Colonic mucosa (tissue), 4 donors: ENCODE measurements at places on chromosomes 2 and 18. TPM values are rescaled to one million over a fixed set of nuclear protein-coding genes. Genes with fewer than 3 reads are reported as not detected.

The MAP3K2 gene
- total RNA-seq, result 53.8 TPM

- H3K4me3 ChIP-seq, result no peak overlapping the region
- no peaks in the 10 kb centered on the region for H3K36me3 ChIP-seq
- no peak overlapping the region for H3K27ac ChIP-seq
- no peaks in the 10 kb centered on the region for H3K4me1 ChIP-seq
These were observed 23.3 kb downstream of the LRRC30 start for GRCh38 chr18:7254163-7254562.

The ADNP2 gene
- 18.1 TPM for total RNA-seq

The EN1 gene
- total RNA-seq, result not detected

DNA sequence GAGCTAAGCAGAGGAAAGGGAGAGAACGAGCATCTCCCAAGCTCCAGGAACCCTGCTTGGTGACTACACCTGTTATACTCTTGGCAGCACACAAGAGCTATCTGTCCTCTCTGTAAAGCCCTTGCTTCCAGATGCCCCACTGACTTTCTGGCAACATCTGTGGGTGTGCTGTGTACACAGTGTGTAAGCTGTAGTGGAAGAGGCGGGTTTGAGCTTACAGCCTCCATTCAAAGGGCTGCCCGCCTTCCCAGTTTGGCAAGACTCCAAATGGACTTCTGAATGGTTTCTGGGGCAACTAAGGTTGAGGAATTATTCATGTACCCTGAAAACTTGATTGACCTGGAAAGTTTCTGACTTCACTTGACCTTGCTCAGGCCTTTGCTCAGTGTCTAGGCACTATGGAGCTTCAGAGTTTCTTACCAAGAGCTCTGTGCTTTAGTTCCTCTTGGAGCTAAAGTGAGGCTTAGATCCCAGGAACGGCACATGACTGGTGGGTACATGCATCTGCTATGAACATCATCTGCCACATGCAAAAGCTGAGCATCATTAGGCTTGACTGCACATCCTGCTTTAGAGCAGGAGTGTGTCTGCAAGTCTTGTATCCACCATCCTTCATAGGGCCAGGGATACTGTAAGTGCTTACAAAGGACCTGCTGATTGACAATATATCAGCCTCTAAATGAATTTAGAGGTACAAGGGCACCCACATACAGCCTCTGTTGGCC, 290.9 kb upstream of the SIX2 start:
- H3K27me3 ChIP-seq, result no peaks in the 10 kb centered on the region
- no peaks in the 10 kb centered on the region for H3K36me3 ChIP-seq
- no peaks in the 10 kb centered on the region for H3K4me1 ChIP-seq
- no peak overlapping the region for H3K27ac ChIP-seq
- no peak overlapping the region for H3K4me3 ChIP-seq

The DNAH7 gene
- 2.0 TPM for total RNA-seq

The RTKN gene
- 89.9 TPM for total RNA-seq

The MC2R gene
- not detected for total RNA-seq

- no peaks in the 10 kb centered on the region for H3K36me3 ChIP-seq
- no peak overlapping the region for H3K4me3 ChIP-seq
- H3K27me3 ChIP-seq, result no peaks in the 10 kb centered on the region
- H3K27ac ChIP-seq, result no peak overlapping the region
- no peak for DNase-seq
These were observed 64.8 kb upstream of the GALNT5 start for GRCh38 chr2:157192445-157193423.

DNA sequence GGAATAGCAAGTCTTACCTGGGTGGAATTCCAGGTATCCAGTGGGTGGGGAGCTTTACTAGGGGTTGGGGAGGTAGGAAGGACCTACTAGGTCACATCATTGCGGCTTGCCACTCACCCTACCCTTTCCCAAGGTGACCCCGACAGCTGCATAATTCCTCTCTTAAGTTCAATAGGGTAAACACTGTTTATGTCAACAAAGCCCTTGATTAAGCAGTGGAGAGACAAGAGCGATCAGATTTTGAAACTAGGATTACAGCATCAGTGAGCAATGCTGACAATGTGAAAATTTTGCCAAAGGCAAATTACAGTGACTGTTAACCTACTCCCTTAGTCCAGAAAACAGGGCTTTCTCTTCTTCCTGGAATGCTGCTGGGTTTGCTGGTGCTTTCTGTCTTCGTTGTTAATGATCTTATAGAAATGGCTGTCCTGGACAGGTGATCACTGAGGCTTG, 14.5 kb downstream of the SLC19A3 start:
- no peak for DNase-seq
- no peaks in the 10 kb centered on the region for H3K4me1 ChIP-seq
- no peaks in the 10 kb centered on the region for H3K27me3 ChIP-seq
- no peak overlapping the region for H3K27ac ChIP-seq

DNA sequence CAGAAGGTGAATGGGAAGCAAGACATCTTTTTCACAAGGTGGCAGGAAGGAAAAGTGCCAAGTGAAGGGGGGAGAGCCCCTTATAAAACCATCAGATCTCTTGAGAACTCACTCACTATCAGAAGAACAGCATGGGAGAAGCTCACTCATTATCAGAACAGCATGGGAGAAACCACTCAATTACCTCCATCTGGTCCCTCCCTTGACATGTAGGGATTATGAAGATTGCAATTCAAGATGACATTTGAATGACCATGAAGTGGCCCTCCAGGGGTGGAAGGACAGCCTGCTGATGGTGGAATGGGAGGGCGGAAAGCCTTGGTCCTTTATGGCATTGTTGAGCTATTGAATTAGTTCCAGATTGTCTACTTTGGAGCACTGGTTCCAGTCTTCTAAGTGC, 413.0 kb upstream of the MEX3C start:
- H3K36me3 ChIP-seq, result no peaks in the 10 kb centered on the region
- no peak overlapping the region for H3K27ac ChIP-seq
- DNase-seq, result no peak
- H3K4me3 ChIP-seq, result no peak overlapping the region

- H3K4me3 ChIP-seq, result no peak overlapping the region
- no peaks in the 10 kb centered on the region for H3K4me1 ChIP-seq
- no peak overlapping the region for H3K27ac ChIP-seq
- no peaks in the 10 kb centered on the region for H3K27me3 ChIP-seq
- no peaks in the 10 kb centered on the region for H3K36me3 ChIP-seq
- no peak for DNase-seq
These were observed 72.7 kb downstream of the TMEM247 start for GRCh38 chr2:46552079-46552478.

DNA sequence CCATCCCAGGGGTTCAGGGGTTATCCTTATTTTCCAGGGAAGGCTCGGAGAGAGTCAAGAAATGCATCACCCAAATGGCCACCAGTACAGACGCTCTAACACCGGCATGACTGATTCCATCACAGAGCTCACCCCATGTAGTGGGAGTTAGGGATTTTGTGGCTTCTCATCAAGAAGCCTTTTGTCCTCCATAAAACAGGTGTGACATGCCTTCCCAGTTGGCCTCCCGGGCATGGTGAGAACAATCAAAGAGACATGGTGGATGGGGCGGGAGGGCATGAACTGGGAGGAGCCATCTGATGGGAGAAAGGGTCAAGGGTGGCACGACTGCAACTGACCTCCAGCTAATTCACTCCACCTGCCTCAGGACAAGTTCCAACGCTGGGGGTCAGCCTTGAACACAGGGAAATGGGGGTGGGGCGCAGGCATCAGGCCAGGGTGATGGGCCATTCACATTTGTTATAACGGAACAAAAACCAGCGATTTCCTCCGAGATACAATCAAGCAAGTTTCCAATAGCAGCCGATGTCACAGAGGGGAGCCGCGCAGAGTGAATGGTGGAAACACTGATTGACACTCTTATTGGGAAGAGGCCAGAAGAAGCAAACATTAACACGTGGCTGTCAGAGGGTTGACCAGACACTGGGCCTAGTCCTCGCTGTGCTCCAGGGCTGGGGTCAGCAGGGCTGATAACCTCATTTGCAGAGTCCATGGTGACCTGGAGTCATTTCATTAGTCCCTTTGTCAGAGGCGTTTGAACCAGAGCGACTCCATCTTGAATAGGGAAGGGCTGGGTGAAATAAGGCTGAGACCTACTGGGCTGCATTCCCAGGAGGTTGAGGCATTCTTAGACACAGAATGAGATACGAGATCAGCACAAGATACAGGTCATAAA, 80.5 kb upstream of the HPCAL1 start:
- H3K27ac ChIP-seq, result no peak overlapping the region
- H3K36me3 ChIP-seq, result no peaks in the 10 kb centered on the region
- H3K27me3 ChIP-seq, result no peaks in the 10 kb centered on the region
- no peak for DNase-seq
- no peak overlapping the region for H3K4me3 ChIP-seq
- no peaks in the 10 kb centered on the region for H3K4me1 ChIP-seq

The CLASP1 gene
- total RNA-seq, result 32.3 TPM

The MATN3 gene
- 0.13 TPM for total RNA-seq

- no peaks in the 10 kb centered on the region for H3K27me3 ChIP-seq
- H3K4me3 ChIP-seq, result no peak overlapping the region
- no peaks in the 10 kb centered on the region for H3K4me1 ChIP-seq
- peak overlapping the region; percentile 68 for H3K27ac ChIP-seq
- no peaks in the 10 kb centered on the region for H3K36me3 ChIP-seq
- peak; percentile 81 for DNase-seq
These were observed 30.9 kb downstream of the STK39 start for GRCh38 chr2:168216351-168217005.

The WDR75 gene
- total RNA-seq, result 21.4 TPM

GRCh38 chr2:42156721-42157120, 12.4 kb upstream of the EML4 start:
- no peak for DNase-seq
- no peak overlapping the region for H3K27ac ChIP-seq
- H3K4me1 ChIP-seq, result no peaks in the 10 kb centered on the region

DNA sequence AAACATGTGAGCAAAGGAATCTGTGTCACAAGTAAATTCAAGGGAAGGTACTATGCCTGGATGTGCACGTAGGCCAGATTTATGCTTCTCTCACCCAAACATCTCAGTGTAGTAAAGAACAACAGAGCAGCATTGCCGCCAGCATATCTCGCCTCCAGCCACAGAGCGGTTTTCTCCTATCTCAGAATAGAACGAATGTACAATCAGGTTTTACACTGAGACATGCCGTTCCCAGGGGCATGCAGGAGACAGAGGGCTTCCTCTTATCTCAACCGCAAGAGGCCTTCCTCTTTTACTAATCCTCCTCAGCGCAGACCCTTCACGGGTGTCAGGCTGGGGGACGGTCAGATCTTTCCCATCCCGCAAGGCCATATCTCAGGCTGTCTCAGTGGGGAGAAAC, 175.3 kb downstream of the RPIA start:
- no peaks in the 10 kb centered on the region for H3K4me1 ChIP-seq
- H3K4me3 ChIP-seq, result no peak overlapping the region
- no peaks in the 10 kb centered on the region for H3K27me3 ChIP-seq
- no peaks in the 10 kb centered on the region for H3K36me3 ChIP-seq
- DNase-seq, result no peak
- no peak overlapping the region for H3K27ac ChIP-seq

- H3K27me3 ChIP-seq, result no peaks in the 10 kb centered on the region
- DNase-seq, result peak; percentile 72
- no peaks in the 10 kb centered on the region for H3K4me1 ChIP-seq
These were observed 14.6 kb upstream of the NFATC1 start for GRCh38 chr18:79380816-79381806.

DNA sequence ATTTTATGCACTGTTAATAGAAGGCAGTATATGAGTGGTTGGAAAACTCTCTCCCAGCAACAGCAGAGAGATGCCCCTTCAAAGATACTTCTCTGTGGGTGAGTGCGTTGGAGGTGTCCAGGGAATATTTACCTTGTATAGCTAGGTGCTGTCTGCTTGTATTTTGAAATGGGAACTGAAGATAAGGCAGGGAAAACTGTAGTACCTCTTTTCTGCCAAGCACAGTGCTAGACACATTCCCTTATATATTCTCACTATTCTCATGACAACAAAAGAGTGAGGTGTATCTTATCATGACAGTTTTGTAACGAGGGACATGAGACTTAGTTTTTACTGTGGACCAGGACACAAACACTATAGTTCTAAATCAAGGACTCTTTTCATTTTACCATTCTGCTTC, 2.1 kb downstream of the TTC39C start:
- no peaks in the 10 kb centered on the region for H3K27me3 ChIP-seq
- H3K4me3 ChIP-seq, result no peak overlapping the region
- H3K36me3 ChIP-seq, result no peaks in the 10 kb centered on the region
- no peak overlapping the region for H3K27ac ChIP-seq

DNA sequence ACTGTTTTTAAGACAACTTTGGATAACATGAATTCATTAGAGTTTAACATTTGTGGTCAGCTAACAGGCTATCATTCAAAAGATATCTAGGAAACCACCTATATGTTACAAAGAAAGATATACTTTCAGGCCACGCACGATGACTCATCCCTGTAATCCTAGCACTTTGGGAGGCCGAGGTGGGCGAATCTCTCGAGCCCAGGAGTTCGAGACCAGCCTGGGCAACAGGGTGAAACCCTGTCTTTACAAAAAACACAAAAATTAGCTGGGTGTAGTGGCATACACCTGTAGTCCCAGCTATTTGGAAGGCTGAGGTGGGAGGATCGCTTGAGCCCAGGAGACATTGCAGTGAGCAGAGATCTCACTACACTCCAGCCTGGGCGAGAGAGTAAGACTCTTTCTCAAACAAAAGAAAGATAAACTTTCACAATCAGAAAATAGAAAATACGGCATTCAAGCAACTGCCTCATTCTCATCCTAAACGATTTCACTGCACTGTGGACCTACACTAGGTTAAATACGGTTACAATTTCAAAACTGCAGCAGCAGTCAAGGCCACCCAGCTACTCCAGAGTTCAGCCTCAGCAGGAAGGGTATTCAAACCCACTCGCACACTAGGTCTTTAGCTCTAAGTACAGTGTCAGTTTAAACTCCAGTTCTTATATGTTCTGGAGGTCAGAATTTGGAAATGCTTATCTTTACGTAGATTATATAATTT, 250.0 kb upstream of the SLC39A10 start:
- no peaks in the 10 kb centered on the region for H3K27me3 ChIP-seq
- H3K27ac ChIP-seq, result no peak overlapping the region
- H3K36me3 ChIP-seq, result no peaks in the 10 kb centered on the region
- H3K4me1 ChIP-seq, result no peaks in the 10 kb centered on the region
- H3K4me3 ChIP-seq, result no peak overlapping the region
- DNase-seq, result no peak

- no peak for DNase-seq
- no peak overlapping the region for H3K27ac ChIP-seq
- H3K4me1 ChIP-seq, result no peaks in the 10 kb centered on the region
- H3K4me3 ChIP-seq, result no peak overlapping the region
These were observed 36.5 kb upstream of the C1D start for GRCh38 chr2:68099260-68099659.

The LRPPRC gene
- total RNA-seq, result 131 TPM

- no peaks in the 10 kb centered on the region for H3K36me3 ChIP-seq
- H3K27me3 ChIP-seq, result no peaks in the 10 kb centered on the region
These were observed 4.6 kb downstream of the MRPL33 start for GRCh38 chr2:27776097-27776496.

The SNRNP27 gene
- total RNA-seq, result 30.8 TPM

The SLC66A3 gene
- total RNA-seq, result 13.2 TPM

The SERPINB3 gene
- total RNA-seq, result not detected

DNA sequence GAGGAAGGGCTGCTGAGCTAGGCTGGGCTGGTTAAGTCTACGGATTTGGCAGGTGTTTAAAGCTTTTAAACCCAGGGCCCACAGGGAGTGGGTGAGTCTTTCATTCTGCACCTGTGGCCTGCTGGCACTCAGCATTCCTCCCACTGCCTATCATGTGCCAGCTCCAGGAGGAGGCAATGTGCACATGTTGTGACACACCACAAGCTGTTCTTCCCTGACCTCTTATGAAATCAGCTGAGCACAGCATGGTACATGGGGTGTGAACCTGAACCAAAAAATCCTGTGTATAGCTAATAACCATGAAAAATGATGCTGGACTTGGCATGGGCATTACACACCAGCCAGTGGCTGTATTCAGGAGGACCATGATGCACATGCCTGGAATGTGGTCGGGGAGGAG, 297.9 kb upstream of the MMADHC start:
- DNase-seq, result no peak
- H3K4me3 ChIP-seq, result no peak overlapping the region
- no peaks in the 10 kb centered on the region for H3K36me3 ChIP-seq
- no peaks in the 10 kb centered on the region for H3K27me3 ChIP-seq
